PC-9 (cell line): ENCODE measurements at places on chromosomes 3 and 15.

- no peaks in the 10 kb centered on the region for H3K36me3 ChIP-seq
- H3K27me3 ChIP-seq, result 0 out of 2 replicates have a peak, but pooled peaks cover 3% of the 10 kb centered on the region
- H3K4me1 ChIP-seq, result no peaks in the 10 kb centered on the region
Observed at GRCh38 chr3:38054499-38055001, 15.5 kb downstream of the DLEC1 start.

DNA sequence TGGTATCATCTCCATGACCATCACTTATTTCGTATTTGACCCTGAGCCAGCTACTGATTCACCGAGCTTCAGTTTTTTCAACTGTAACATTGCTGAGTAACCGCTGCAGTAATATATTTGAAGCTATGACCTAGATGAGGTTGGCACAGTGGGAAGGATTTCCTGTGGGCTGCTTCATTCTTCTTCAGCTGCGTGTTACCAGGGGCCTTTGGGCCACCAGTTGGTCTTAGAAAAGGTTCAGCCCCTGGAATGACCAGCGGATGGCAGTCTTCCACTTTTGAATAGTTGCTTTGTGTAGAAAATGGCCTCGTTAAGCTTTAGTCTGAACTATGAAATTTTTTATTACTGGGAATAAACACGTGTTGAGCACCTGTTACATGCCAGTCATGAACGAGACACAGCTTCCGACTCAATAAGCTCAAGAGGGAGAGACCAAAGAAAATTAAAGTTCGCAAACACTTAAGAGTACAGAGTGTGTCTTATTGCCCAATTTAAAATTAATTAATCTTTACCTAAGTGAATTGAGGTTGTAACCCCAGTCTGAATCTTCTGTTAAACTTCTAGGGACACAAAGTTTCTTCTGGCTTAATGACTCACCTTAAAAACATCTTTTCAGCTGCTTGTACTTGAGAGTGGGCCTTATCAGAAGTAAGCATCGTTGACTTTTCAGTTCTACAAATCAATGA is 57.6 kb upstream of the NR2E3 start:
- H3K27me3 ChIP-seq, result no peaks in the 10 kb centered on the region
- peak; percentile 57 for DNase-seq
- peak overlapping the region; percentile 28; the same call in 1 of the 2 replicates for H3K27ac ChIP-seq
- H3K36me3 ChIP-seq, result no peaks in the 10 kb centered on the region; the same call in 1 of the 2 replicates

- no peaks in the 10 kb centered on the region for H3K27me3 ChIP-seq
- no peak overlapping the region for H3K27ac ChIP-seq
- no peak for DNase-seq
- no peak overlapping the region for H3K4me3 ChIP-seq
Observed at GRCh38 chr3:63245726-63246241, 32.3 kb upstream of the SYNPR start.

GRCh38 chr3:143165211-143165610 is 45.6 kb downstream of the CHST2 start:
- no peak overlapping the region for H3K27ac ChIP-seq
- no peaks in the 10 kb centered on the region for H3K27me3 ChIP-seq
- no peak for DNase-seq
- H3K36me3 ChIP-seq, result no peaks in the 10 kb centered on the region

DNA sequence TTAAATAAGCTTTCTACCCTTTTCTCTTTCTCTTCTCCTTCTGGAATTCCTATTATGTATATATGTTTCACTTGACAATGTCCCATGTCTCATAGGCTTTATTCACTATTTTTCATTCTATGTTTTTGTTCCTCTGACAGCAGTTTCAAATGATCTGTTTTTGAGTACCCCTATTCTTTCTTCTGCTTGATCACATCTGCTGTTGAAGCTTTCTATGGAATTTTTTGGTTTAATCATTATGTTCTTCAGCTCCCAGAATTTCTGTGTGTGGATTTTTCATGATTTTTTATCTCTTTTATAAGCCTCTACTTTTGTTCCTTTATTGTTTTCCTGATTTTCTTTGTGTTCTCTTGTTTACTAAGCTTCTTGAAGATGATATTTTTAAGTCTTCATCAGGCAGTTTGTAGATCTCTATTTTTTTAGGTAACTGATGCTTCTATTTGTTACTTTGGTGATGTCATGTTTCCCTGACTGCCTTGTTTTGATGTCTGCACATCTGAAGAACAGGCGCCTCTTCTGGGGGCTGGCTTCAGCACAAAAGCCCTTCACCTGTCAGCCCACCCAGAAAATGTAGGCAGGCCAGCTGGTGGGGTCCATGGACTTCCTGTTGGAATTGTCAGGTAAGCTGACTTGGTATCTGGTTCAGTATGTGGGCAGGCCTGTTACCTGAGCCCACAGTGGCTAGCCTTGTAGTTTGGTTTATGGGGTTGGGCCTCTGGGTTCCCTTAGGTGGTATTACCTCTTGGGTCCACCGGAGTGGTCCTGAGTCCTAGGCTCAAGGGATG is 15.8 kb downstream of the FAM227B start:
- no peak overlapping the region for H3K4me3 ChIP-seq
- no peak for DNase-seq
- H3K4me1 ChIP-seq, result no peaks in the 10 kb centered on the region
- H3K27me3 ChIP-seq, result no peaks in the 10 kb centered on the region

DNA sequence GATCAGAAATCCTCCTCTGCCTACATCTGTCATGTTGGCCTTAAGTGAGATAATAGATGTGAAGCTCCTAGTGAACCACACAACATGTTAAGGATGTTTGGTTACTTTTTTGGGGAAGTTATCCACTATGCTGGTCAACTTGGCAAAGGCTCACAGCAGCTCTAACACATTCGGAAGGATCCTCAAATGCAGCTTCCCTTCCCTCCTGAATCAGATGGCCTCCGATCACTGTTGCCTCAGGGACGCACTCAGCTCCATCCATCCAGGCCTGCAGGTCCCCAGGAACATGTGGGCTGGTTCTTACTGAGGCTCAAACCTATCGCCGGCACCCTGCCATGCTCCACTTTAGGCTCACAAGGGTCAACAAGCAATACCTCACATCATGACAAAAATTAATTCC is 67.9 kb downstream of the CORO2B start:
- no peak overlapping the region for H3K4me3 ChIP-seq
- H3K36me3 ChIP-seq, result no peaks in the 10 kb centered on the region
- no peaks in the 10 kb centered on the region for H3K27me3 ChIP-seq
- H3K4me1 ChIP-seq, result no peaks in the 10 kb centered on the region
- no peak for DNase-seq

GRCh38 chr3:60801307-60801706 is 449.9 kb downstream of the FHIT start:
- no peaks in the 10 kb centered on the region for H3K27me3 ChIP-seq
- H3K36me3 ChIP-seq, result no peaks in the 10 kb centered on the region
- no peaks in the 10 kb centered on the region for H3K4me1 ChIP-seq
- no peak overlapping the region for H3K27ac ChIP-seq
- no peak overlapping the region for H3K4me3 ChIP-seq

GRCh38 chr3:46405301-46406019 is 1.4 kb downstream of the CCR5AS start:
- H3K27ac ChIP-seq, result peak overlapping the region; percentile 86
- H3K4me1 ChIP-seq, result peaks cover 57% of the 10 kb centered on the region
- H3K36me3 ChIP-seq, result peaks cover 8% of the 10 kb centered on the region
- DNase-seq, result no peak

DNA sequence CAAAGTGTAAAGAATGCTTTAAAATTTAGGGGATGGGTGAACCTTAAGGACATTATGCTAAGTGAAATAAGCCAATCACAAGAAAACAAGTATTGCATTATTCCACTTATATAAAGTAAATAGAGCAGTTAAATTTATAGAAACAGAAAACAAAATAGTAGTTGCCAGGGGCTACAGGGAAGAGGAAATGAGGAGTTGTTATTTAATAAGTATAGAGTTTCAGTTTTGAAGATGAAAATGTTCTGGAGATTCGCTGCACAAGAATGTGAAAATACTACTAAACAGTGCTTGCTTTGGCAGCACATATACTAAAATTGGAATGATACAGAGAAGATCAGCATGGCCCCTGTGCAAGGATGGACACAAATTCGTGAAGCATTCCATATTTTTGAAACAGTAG is 32.0 kb downstream of the DNAH12 start:
- no peak overlapping the region for H3K4me3 ChIP-seq
- peak; percentile 80 for DNase-seq
- H3K27ac ChIP-seq, result peak overlapping the region; percentile 62
- H3K36me3 ChIP-seq, result no peaks in the 10 kb centered on the region

- no peaks in the 10 kb centered on the region for H3K36me3 ChIP-seq
- no peak overlapping the region for H3K4me3 ChIP-seq
- H3K27me3 ChIP-seq, result no peaks in the 10 kb centered on the region
- no peak overlapping the region for H3K27ac ChIP-seq
Observed at GRCh38 chr3:127835993-127836882, 13.9 kb upstream of the MGLL start.

DNA sequence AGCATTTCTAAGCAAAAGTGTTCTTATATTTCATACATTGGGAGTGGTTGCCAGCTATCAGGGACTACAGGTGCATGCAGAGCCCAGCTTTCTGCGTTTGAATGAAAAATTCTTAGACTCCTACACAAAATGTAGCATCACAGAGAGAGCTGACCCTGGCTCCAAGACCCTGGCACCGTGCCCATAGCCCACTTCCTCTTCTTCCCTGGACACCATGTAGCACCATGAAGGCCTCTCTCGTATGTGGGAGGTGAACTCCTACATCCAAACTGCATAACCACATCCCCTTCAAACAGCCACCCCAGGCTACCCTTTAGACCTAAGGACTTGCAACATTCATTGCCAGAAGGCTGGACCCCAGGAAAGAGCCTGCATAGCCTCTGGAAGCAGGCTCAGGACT is 35.8 kb upstream of the ATOSA start:
- no peak overlapping the region for H3K4me3 ChIP-seq
- no peak overlapping the region for H3K27ac ChIP-seq
- no peak for DNase-seq
- no peaks in the 10 kb centered on the region for H3K36me3 ChIP-seq

DNA sequence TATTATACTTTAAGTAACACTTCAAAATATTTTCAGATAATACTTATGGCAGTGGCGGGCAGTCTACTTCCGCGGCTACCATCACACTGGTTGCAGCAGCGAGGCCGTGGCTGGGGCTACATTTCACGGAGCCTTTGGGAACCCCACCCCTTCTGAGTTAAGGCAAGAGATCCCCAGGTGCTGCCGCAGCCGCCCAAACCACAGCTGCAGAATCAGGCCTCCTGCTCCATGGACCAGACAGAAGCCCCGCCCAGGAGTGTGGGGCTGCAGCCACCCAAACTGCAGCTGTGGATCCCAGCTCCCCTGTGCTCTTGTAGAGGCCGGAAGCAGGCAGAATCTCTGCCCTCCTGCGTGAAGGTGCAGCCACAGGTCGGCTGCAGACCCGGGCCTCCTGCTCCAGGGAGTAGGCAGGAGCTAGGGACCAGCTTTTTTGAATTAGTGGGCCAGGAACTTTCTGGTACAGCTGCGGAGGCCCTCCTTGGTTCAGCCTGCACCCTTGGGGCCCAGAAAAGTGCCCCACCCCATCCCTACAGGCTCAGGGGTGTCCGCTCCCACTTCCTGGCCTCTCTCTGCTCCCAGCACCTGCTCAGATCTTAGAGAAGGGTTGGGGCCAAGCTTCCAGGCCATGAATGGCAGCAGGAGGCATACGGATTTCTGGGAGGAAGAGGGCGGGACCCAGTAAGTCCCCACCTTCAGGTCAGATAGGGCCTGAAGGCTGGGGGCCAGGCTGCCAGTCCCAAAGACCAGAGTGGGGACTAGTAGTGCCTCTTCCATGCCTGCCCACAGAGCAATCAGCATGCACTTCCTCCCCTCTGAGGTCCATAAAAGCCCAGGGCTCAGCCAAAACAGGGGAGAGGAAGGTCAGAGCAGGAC is 1188.8 kb upstream of the CADM2 start:
- no peaks in the 10 kb centered on the region for H3K36me3 ChIP-seq
- no peak overlapping the region for H3K27ac ChIP-seq

GRCh38 chr3:101228441-101228840 is 91.9 kb downstream of the IMPG2 start:
- no peaks in the 10 kb centered on the region for H3K27me3 ChIP-seq
- no peak for DNase-seq
- no peaks in the 10 kb centered on the region for H3K36me3 ChIP-seq

DNA sequence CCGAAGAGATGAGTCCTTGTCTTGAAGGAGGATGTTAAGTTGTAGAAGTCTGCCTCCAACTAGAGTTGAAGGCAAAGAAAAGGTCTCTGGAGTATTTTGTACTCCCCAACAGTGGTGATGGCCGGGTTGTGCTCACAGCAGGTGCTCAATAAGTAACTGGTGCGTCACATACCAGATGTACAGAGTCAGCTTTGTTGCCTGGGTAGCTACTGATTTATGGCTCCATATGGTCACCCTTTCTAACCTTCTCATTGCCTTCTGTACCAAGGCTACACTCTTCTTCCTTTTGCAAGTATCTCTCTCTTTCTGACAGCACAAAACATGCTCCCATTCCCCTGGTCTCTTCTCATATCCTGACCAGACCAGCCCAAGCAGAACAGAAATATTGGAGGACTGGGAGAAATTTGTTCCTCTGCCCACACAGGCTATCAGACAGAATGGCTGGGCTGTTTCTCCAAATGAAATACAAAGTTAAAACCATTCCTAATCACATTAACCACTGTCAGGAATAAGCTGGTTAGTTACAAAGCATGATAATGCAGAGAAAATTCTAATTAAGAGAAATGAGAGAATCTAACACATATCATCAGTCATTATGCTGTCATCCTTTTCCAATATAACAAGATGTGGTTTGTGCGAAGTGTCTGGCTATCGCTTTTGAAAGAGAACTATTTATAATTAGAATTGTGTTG is 150.1 kb upstream of the LRRN1 start:
- no peaks in the 10 kb centered on the region for H3K36me3 ChIP-seq
- H3K4me3 ChIP-seq, result no peak overlapping the region
- H3K27ac ChIP-seq, result no peak overlapping the region

- DNase-seq, result no peak
- H3K27ac ChIP-seq, result no peak overlapping the region
- H3K4me3 ChIP-seq, result no peak overlapping the region
- H3K4me1 ChIP-seq, result peaks cover 63% of the 10 kb centered on the region
Observed at GRCh38 chr3:171354706-171355582, 105.3 kb downstream of the TNIK start.

DNA sequence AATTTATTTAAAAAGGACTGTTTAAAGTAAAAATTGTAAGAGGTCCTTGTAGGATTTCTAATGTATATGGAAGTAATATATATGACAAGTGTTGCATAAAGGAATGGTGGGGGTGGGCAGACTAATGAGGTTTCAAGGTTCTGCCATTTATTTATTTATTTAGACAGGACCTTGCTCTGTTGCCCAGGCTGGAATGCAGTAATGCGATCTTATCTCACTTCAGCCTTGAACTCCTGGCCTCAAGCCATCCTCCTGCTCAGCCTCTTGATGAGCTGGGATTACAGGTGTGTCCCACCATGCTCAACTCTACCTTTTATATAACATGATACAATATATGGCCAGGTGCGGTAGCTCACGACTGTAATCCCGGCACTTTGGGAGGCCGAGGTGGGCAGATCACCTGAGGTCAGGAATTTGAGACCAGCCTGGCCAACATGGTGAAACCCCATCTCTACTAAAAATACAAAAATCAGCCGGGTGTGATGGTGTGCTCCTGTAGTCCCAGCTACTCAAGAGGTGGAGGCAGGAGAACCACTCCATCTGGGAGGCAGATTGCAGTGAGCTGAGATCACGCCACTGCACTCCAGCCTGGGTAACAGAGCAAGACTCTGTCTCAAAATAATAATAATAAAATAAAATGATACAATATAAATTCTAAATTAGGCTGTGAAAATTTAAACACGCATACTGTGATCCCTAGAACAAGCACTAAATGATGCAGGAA is 33.8 kb upstream of the IGF2BP2 start:
- no peaks in the 10 kb centered on the region for H3K36me3 ChIP-seq
- no peaks in the 10 kb centered on the region for H3K4me1 ChIP-seq
- H3K4me3 ChIP-seq, result no peak overlapping the region
- H3K27me3 ChIP-seq, result no peaks in the 10 kb centered on the region

- H3K27ac ChIP-seq, result no peak overlapping the region
- H3K36me3 ChIP-seq, result no peaks in the 10 kb centered on the region
- no peak overlapping the region for H3K4me3 ChIP-seq
- DNase-seq, result no peak
Observed at GRCh38 chr3:108322352-108322751, 26.0 kb downstream of the HHLA2 start.
